Mesenchymal stem cell (in vitro differentiated cells and primary cell): ENCODE measurements at places on chromosomes 11 and 22.

- DNase-seq = peak; percentile 91
Measured at GRCh38 chr11:75325713-75326438, 25.6 kb downstream of the ARRB1 start.

DNA sequence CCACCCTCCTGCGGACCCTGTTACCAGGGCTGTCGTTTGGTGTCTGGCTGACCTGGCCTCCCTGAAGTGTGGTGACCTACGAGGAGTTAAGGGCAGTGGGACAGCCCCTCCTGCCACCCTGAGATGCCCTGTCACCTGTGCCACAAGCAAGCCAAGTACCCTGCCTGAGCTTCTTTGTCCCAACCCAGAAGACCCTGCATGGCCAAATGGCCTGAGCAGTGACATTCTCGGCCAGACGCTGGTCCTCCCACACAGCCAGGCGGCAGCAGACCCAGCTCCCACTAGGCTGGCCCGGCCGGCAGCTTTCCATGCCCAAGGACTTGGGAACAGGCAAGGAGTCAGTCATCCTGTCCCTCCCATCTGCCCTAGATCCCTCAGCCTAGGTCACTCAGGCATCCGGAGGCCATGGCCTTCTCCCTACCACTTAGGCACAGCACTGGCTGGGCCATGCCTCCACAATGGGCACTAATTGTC is 7.6 kb downstream of the ARVCF start:
- no peak for DNase-seq

GRCh38 chr22:49214976-49215375 is 612.7 kb downstream of the BRD1 start:
- no peak for DNase-seq

DNA sequence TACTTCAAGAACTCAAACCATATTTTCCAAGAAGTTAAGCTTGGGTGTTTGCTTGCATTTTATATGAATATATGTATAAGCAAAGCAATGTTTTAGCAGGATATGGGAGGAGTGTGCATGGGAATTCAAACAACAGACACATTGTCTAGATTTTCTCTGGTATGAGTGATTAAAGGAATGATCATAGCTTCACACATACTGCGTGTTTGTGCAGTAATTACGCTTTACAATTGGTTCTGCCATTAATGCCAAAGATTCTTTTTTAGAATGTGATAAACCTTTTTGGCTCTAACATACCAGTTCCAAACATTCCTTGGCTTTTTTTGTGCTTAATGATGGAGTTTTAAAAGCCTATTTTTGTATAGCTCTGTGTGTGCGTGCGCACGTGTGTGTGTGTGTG is 54.0 kb downstream of the CCDC34 start:
- DNase-seq = no peak

GRCh38 chr22:43441216-43441615 is 29.4 kb downstream of the MPPED1 start:
- DNase-seq = no peak

- DNase-seq = no peak
Measured at GRCh38 chr11:117693344-117693743, 103.7 kb downstream of the DSCAML1 start.

GRCh38 chr11:68827733-68828132 is 14.0 kb downstream of the CPT1A start:
- DNase-seq = no peak

DNA sequence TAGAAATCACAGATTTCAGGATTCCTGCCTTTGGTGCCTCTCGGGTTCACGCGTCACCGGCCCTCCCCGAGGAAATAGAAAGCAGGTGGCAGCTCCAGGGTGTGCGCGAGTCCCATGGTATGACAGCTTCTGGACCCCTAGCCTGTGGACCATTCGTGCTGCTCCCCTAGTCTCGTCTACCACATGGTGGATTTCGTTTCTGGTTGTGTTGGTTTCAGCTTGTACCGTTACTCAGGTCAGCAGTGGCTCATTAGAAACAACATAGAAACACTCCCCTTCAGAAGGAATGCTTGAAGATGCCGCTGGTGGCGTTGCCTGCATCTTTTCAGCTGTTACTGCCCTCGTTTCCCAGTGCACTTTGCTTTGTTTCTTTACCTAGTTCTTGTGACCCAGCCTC is 700 bp downstream of the TTC17 start:
- peak; percentile 57 for DNase-seq

GRCh38 chr11:119957951-119958350 is 180.0 kb downstream of the TRIM29 start:
- DNase-seq = no peak

DNA sequence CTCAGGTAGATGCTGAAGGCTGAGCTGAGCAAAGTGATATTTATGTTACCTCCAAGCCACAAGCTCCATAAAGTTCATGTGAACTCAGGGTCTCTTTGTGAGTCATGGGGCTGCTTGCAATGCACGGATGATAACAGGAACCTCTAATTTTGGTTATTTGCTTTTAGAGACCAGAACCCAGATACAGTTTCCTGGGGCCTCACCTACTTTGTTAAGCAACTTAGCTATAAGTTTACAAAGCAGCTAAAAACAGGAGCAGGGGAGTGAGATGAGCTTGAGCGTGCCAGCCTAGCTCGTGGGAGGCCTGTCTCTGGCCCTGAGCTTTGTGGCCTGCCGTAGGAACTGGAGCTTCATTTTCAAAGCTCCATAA is 29.2 kb downstream of the SREBF2 start:
- no peak for DNase-seq
